Activated T-helper 1 cell treated with Interleukin-2 at 50 U/mL for 16 hours (primary cell): ENCODE measurements at places on chromosomes 6 and 20.

DNA sequence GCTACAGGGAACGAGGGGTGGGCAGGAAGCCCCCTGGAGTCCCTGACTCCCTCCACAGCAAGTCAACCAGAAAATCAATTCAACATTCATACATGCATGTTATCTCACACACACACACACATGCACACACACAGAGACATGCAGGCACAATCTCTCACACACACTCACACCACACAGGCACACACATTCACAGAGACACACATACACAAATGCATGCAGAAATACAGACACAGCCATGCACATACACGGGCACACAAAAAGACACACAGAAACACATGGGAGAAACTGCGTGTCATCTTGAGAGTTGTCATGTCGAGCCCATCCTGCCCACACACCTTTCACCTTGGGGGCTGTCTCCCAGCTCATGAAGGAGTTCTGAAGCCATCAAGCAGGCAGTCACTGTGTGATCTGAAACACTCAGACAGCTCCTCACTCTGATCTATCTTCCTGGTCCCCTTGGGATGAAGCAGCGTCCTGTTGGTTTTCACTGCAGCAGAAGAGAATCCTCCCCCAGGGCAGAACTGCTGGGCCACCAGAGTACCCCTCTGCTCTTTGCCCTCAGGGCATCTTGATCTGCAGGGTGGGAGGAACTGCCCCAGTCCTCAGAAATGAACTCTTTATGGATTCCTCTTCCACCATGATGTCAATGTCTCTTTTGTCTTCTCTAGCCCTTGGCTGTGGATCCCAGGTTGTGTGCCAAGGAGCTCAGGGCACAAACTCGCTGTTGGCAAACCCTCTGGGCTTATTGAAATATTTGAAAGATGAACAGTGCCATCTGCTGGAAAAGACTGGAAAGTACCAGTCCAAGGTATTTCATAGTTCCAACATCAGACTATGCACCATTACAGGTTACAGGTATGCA is 8.8 kb downstream of the RAET1L start:
- DNase-seq = no peak

DNA sequence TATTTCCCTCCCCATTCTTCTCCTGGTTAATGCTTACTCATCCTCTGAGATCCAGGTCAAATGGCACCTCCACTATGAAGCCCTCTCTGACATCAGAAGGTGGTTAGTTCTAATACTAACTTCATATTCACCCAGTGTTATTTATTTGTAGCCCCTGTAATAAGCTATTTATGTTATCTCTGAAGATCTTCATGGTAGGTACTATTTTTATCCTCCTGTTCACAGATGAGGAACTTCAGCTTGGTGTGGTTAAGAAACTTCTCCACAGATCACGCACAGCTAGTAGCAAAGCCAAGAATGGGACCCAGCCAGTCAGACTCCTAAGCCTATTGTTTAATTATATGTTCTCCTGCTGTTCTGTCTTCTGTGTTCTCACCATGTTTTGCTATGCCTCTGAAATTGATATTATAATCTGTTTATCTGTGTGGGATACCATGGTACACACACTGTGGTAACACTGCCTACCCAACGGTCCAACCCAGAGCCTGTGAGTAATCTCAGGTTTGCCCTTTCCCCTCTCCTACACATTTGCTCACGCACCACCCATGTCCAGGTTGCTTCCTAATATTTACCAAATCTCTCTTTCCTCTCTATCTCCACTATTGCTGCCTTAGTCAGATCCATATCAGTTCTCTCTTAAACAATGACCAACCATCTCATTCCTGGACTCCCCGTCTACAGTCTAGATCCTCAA is 98.4 kb downstream of the IPCEF1 start:
- no peak for DNase-seq

- DNase-seq = no peak
Observed at GRCh38 chr6:150212778-150213177, 69.9 kb downstream of the PPP1R14C start.

DNA sequence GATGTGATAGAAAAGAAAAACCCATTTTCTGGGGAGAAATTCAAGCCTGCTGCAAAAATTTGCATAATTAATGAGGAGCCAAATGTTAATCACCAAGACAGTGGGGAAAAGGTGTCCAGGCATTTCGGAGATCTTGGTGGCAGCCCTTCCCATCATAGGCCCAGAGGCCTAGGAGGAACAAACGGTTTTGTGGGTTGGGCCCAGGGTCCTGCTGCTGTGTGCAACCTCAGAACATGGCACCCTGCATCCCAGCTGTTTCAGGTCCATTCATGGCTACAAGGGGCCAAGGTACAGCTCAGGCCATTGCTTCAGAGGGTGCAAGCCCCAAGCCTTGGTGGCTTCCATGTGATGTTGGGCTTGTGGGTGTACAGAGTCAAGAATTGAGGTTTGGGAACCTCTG is 189.8 kb upstream of the IMPG1 start:
- DNase-seq = no peak

GRCh38 chr6:94349227-94349626 is 929.9 kb upstream of the EPHA7 start:
- DNase-seq = no peak

GRCh38 chr6:142331075-142331551 is 29.3 kb downstream of the ADGRG6 start:
- no peak for DNase-seq
